T-helper 2 cell treated with Interferon-gamma antibody and Interleukin-4, amounts not matched to agents 5 μg/mL and 100 μg/mL, for 36 hours (primary cell): ENCODE measurements at places on chromosomes 5 and 9.

DNA sequence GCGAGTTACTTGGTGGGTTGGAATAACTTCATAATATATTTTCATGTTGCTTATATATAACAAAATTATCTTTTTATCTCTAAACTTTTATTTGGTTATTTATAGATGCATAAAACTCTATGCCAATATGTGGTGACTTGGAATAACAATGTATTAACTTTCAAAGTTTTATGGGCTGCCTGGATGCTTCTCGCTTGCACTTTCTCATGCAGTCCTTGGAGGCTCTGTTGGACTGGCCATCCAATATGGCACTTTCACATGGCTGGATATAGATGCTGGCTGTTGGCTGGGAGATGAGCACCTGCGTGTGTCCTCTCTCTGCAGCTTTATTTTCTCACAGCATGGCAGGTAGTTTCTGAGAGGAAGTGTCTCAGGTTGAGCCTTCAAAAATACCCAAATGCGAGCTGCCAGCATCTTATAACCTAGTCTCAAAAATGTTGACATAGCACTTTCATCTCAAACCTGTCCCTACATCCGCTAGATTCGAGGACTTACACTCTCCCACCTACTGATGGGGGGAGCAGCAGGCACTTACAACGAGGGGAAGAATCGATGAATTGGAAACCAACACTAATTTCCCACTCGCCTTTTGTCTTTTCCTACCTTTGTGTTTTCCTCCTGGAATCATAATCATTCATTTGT is 48.3 kb upstream of the SMARCA2 start:
- DNase-seq: no peak

GRCh38 chr5:52814352-52815148 is 26.8 kb downstream of the ITGA1 start:
- DNase-seq: no peak

DNA sequence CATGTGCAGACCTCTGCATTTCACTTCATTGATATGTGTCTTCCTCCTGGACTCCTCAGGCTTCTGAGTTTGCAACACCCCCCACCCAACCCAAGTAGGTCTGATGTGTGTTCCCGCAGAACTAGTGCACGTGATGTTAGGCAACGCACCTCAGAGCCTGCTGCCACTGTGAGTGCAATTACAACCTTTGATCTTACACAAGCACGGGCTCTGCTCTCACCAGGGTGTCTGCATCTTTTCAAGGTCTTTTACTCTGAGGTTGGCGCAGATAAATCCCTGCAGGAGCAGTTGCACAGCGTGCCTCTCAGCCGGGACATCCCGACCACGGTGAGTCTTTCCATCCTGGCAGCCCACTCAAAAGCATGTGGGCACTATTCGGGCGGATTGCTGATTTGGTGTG is 80.1 kb downstream of the EGFLAM start:
- DNase-seq: no peak

DNA sequence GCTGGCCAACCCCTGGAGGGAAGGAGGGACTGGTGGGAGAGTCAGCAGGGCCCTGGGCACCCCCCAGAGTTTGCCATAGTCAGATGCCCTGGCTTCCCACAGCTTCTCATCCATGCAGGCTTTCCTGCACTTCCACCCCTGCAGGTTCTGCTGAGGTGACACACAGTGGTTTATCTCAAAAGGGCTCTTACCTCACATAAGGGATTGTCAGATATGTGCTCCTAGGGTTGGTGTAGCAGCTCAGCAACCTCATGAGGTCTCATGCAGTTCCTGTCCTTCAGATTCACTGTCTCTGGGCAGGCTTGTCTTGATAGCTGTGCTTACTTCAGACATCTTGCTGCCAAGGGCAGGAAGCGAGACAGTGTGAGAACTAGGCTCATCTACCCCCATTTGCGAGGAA is 143.4 kb downstream of the KDM4C start:
- no peak for DNase-seq

GRCh38 chr9:14888875-14889274 is 21.4 kb downstream of the FREM1 start:
- no peak for DNase-seq

DNA sequence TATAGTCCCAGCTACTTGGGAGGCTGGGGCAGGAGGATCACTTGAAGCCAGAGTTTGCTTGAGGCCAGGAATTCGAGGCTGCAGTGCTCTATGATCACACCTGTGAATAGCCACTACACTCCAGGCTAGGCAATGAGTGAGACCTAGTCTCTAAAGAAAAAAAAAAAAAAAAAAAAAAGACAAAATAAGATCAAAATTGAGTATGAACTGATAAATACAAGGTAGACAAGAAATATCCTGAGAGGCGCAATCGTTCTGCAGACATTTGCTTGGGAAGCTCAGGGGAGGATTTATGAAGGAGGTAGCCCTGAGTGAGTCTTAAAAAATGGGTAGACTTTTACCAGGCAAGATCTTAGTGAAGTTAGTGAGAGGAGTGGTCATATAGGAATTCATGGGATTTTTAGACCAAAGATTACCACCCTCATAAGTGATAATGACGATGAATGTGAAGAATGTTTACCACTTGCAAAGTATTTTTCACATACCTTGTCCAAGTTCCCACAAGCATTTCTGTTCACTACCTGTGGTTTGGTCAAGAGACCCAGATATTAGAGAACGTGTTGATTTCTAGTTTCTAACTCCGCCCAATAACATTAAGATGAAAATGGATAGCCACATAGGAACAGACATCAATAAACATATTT is 4.4 kb downstream of the PDCD1LG2 start:
- DNase-seq: no peak

- DNase-seq: no peak
Measured at GRCh38 chr5:64958757-64959391, 190.1 kb downstream of the CWC27 start.

GRCh38 chr5:142151436-142152383 is 43.1 kb downstream of the NDFIP1 start:
- peak; percentile 20 for DNase-seq

GRCh38 chr9:38074441-38074961 is 5.5 kb upstream of the SHB start:
- no peak for DNase-seq

GRCh38 chr5:43561356-43561755 is 4.5 kb upstream of the PAIP1 start:
- no peak for DNase-seq

DNA sequence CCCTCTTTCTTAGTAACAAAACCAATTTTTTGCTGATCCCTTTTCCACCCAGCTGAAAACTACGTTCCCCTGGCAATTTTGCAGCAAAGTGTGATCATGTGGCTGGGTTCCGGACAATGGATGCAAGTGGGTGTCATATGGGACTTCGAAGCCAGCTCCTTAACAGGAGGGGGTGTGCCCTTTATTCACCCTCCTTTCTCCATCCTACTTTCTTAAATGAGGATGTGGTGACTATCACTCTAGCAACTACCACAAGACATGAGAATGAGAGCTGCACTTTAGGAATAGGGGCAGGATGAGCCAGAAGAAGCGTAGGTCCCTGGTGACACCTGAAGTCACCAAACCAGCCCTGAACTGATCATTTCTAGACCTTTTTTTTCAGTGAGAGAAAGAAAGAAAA is 58.9 kb downstream of the IRF1 start:
- DNase-seq: no peak

DNA sequence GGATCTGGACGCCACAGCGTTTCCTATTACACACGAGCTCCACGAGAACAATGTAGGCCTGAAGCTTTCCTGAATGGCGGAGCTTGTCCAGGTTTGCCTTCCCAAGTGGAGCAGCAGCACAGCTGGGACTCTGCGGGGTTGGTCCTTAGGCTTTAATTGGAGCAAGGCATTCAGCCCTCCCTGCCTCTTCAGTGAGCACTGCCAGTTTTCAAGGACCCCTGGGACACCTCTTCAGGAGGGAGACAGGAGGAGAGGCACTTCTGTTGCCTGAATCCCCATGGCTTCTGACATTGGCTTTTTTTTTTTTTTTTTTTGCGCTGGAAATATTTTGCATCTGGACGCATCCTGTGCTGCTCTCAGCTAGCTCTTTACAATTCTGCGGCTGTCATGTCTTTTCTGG is 179.4 kb downstream of the SEMA6A start:
- DNase-seq: no peak

- DNase-seq: no peak
Measured at GRCh38 chr9:83966209-83966582, 13.8 kb downstream of the HNRNPK start.

GRCh38 chr5:179135006-179135405 is 74.8 kb downstream of the ZNF354C start:
- no peak for DNase-seq

DNA sequence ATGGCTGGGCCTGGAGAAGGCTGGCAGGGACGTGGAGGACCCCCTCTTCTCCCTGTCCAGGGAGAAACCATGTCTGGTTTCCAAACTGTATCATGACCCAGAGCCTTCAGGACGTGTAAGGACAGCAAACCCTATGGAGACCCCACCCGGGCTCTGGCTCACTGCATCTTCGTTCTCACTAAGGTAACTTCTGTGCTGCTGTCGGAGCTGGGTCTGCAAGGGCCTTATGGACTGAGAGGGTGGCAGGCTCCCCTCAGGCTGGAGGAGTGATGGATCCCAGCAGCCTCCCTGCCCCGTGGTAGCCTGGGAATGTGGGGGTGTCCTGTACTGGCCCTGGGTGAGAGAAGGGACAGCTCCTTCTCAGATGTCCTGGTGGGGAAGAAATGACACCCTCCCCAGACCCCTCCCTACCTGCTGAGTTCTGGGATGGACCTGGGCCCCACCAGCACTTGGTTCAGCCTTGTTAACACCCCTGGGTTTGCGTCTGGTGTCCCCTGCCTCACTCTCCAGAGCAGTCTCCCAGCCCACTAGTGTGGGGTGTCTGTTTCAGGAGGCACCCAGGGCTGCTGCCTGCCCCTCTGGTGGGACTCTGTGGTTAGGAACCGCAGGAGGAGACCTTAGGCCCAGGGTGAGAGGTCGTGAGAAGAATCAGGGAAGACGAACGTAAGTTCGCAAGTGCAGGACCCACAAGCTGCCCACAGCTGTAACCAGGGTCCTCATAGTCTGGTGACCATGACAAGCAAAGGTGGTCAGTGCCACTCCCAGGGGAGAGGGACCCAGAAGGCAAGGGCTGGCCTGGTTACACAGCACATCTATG is 6.6 kb downstream of the SPATA31E1 start:
- no peak for DNase-seq

- DNase-seq: no peak
Measured at GRCh38 chr9:124125651-124125977, 114.0 kb downstream of the LHX2 start.

DNA sequence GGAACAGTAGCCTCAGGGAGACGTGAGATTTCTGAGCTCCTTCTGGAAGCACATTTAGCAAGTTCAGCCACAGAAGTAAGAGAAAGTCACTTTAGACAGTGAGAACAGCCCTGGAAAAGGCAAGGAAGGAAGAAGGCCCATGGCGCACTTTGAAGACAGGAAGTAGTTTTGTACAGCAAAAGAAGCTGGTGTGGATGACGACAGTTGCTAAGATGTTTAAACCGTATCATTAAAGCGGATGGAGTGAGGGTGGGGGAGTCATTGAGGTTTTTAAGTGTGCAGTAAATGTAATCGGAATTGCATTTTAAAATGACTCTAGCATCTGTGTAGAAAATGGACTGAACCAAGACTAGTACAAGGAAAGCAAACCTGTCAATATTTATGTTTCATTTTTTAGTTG is 15.3 kb upstream of the TRPM3 start:
- DNase-seq: no peak

DNA sequence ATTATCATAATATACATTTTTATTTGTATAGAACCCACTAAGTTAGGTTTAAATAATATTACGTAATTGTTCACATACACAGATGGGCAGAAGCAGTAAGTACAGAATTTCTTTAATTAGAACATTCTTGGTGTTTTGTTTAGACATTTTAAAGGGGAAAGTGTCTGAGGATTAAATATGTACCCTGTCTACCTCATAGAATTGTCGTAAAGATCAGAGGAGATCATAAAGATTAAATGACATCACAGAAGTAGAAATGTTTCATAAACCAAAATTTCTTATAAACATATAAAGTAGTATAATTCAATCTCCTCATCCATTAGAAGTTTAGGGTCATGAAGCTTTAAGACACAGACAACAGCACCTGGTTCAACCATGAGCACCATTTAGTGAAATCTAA is 20.1 kb downstream of the DEPDC1B start:
- no peak for DNase-seq
